ENCODE measurements at places on chromosomes 16 and 17. TPM values are rescaled to one million over a fixed set of nuclear protein-coding genes. Genes with fewer than 3 reads are reported as not detected.

Gene SHBG
- 0.09 TPM for total RNA-seq

Gene CCL2
- 46.1 TPM for total RNA-seq

Gene FTSJ3
- 32.9 TPM for total RNA-seq

Gene ALOX12
- total RNA-seq: under 0.01 TPM

Gene CD7
- total RNA-seq: 67.9 TPM

- H3K27ac ChIP-seq: no peak overlapping the region
- peaks cover 65% of the 10 kb centered on the region for H3K36me3 ChIP-seq
- no peak overlapping the region for H3K4me3 ChIP-seq
- no peaks in the 10 kb centered on the region for H3K27me3 ChIP-seq
Observed at GRCh38 chr17:57634713-57635465, 110.2 kb downstream of the CCDC182 start.

- DNase-seq: no peak
- H3K27ac ChIP-seq: no peak overlapping the region
- H3K4me3 ChIP-seq: no peak overlapping the region
- H3K36me3 ChIP-seq: peaks cover 45% of the 10 kb centered on the region
Observed at GRCh38 chr16:10752843-10753523, 9.3 kb downstream of the NUBP1 start.

GRCh38 chr17:81433656-81434055 lies 38.4 kb downstream of the BAHCC1 start:
- H3K36me3 ChIP-seq: no peaks in the 10 kb centered on the region
- H3K27me3 ChIP-seq: no peaks in the 10 kb centered on the region
- no peak for DNase-seq

- no peak overlapping the region for H3K27ac ChIP-seq
- no peaks in the 10 kb centered on the region for H3K27me3 ChIP-seq
- H3K36me3 ChIP-seq: no peaks in the 10 kb centered on the region
- no peak for DNase-seq
Observed at GRCh38 chr16:73329358-73330286, 281.7 kb upstream of the ZFHX3 start.

- no peak for DNase-seq
- peaks cover 3% of the 10 kb centered on the region for H3K4me1 ChIP-seq
- H3K36me3 ChIP-seq: peaks cover 89% of the 10 kb centered on the region
- H3K27me3 ChIP-seq: no peaks in the 10 kb centered on the region
- H3K27ac ChIP-seq: no peak overlapping the region
Observed at GRCh38 chr16:67198238-67198734, 645 bp upstream of the ELMO3 start.

DNA sequence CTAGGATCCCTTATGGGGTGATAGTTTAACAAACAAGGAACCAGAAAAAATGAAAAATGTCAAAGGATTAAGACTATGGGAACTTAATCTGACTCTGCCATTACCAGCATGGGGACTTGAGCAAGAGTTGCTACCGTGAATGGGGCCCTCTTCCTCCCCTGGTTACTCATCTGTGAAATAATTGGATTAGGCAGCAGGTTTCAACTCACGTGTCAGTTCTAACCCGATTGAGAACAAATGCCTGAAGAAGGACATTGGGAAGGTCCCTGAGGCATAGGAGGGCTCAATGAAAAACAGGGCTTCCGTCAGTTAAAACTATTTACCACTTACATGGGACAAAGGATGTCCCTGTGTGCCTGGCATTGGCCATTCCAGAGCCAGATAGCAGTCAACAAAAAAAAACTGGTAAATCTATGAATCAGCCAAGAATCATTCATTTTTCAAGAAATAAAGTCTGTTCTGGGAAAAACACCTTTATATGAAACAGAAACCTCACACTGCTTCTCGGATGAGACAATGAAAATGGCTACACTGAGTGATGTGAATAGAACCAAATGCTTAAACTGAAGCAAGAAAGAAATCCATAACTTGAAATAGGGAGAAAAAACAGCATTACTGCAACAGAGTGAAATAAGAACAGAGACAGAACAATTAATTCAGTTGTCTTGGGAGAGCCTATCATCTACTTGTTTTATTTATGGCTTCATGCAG lies 104.3 kb downstream of the ADAMTS18 start:
- no peaks in the 10 kb centered on the region for H3K36me3 ChIP-seq
- H3K4me3 ChIP-seq: no peak overlapping the region
- no peak for DNase-seq

DNA sequence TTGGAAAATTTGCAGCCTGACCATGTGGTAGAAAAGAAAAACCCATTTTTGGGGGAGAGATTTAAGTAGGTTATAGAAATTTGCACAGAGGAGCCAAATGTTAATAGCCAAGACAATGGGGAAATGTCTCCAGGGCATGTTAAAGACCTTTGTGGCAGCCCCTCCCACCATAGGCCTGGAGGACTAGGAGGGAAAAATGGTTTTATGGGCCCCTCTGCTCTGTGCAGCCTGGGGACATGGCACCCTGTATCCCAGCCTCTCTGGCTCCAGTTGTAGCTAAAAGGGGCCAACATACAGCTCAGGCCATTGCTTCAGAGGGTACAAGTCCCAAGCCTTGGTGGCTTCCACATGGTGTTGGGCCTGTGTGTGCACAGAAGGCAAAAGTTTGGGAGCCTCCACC lies 245.9 kb upstream of the AXIN2 start:
- H3K4me3 ChIP-seq: no peak overlapping the region
- DNase-seq: no peak
- H3K27ac ChIP-seq: no peak overlapping the region

DNA sequence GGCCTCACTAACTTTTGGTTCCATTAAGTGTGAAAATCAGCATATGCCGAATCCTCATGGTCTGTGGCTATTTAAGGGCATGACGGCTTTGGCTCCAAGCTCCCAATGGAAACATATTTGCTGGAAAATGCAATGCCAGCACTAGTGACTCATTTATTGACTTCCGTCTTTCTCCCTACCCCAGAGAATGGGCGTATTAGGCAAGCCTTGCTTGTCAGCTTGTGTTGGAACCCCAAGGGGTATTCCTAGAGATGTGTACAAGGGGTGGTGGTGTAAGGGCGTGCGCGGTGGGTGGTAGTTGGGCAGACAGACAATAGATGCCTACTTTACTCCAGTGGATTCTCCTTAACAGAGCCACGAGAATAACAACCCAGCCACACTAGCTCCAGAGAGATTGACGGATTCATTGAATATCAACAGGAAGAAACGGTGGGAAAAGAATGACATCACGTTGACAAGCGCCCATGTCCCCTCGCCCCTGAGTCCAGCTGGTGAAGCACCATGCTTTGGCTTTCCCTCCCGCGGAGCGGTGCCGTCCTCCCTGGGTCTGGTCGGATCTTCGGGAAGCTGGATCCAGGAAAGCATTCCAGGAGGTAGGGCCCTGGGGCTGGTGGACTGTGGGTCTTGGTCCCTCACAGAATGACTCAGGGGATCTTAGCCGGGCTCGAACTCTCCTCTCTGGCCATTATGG lies 10.3 kb downstream of the CD300LB start:
- peak overlapping the region; percentile 37 for H3K27ac ChIP-seq
- H3K4me1 ChIP-seq: peaks cover 9% of the 10 kb centered on the region
- H3K27me3 ChIP-seq: no peaks in the 10 kb centered on the region
- no peak overlapping the region for H3K4me3 ChIP-seq
- DNase-seq: no peak

DNA sequence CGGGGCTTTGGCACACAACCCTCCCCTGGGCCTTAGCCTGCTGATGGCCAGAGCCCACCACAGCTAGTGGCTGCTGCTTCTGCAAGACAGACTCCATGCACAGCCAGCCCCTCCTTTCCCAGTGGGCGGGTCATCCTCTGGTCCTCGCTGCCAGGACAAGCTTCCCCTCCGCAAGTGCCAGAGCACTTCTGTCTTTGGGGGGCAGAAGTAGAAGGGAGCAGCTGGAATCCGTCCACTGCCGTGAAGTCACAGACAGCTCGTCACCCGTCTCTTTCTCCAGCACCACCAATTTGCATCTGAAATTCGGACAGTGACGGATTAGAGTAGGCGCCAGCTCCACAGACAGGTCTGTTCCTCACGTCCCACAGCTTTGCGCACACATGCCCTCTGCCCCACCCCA lies 31.3 kb upstream of the NAT9 start:
- DNase-seq: no peak
- no peak overlapping the region for H3K4me3 ChIP-seq
- H3K36me3 ChIP-seq: peaks cover 22% of the 10 kb centered on the region
- no peak overlapping the region for H3K27ac ChIP-seq
- no peaks in the 10 kb centered on the region for H3K27me3 ChIP-seq
- H3K4me1 ChIP-seq: peaks cover 1% of the 10 kb centered on the region

GRCh38 chr17:50672831-50673551 lies 34.7 kb downstream of the ANKRD40 start:
- H3K27me3 ChIP-seq: no peaks in the 10 kb centered on the region
- no peak overlapping the region for H3K4me3 ChIP-seq
- H3K4me1 ChIP-seq: no peaks in the 10 kb centered on the region

GRCh38 chr16:89498839-89499238 lies 8.5 kb upstream of the ANKRD11 start:
- no peak overlapping the region for H3K27ac ChIP-seq
- H3K4me3 ChIP-seq: no peak overlapping the region
- H3K36me3 ChIP-seq: peaks cover 3% of the 10 kb centered on the region
- H3K4me1 ChIP-seq: no peaks in the 10 kb centered on the region
